ENCODE measurements at places on chromosomes 12 and 14.

GRCh38 chr12:26808766-26809476 is 24.1 kb downstream of the ITPR2 start:
- no peak for DNase-seq

GRCh38 chr12:106342397-106343213 is 14.9 kb upstream of the POLR3B start:
- no peak for DNase-seq

DNA sequence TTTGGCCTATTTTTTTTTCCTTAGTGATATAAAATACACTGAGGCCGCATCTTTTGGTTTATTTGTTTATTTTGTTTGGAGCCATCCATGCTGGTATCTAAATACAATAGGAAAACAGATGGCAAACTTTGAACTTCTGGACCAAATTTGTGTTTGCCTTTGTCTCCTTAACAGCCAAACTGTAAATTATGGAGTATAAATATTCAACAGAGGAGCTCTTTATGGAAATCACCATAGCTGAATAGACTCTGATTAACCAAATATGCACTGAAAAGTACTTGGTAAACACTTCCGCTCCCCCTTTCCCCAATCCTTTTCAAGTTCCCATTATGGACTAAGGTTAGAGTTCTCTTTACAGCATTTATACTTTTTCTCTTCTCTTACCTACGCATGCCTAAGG is 80.5 kb downstream of the TESC start:
- no peak for DNase-seq

- no peak for DNase-seq
These were observed 6.0 kb downstream of the HDAC7 start for GRCh38 chr12:47813511-47814196.

GRCh38 chr12:39502726-39503125 is 59.8 kb upstream of the KIF21A start:
- DNase-seq = no peak

GRCh38 chr14:76918256-76918781 is 92.1 kb downstream of the LRRC74A start:
- DNase-seq = no peak

- no peak for DNase-seq
These were observed 49.3 kb downstream of the NDUFA12 start for GRCh38 chr12:94954029-94954685.

- no peak for DNase-seq
These were observed 76.6 kb upstream of the PPFIA2 start for GRCh38 chr12:81835783-81836182.

DNA sequence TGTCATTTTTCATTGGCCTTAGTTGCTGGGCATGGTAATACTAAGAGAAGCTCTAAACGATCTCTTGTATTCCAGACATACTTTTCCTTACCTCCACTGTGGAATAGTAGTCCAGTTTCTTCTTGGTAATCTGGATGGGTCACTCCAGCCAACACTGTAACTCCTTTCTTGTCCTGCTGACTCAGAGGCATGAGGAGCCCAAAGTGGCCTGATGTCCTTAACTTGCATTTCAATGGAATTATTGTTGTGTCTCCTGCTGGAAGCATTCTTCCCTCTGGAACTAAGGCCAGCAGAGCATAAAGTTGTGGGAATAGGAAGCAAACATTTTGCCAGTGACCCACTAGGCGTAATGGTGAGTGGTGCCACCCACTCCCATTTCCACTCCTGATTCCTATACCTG is 33.1 kb downstream of the DAAM1 start:
- no peak for DNase-seq

Data from effector memory CD8-positive, alpha-beta T cell (primary cell).